Fibroblast of the aortic adventitia (primary cell): ENCODE measurements at places on chromosomes 4 and X. TPM values are rescaled to one million over a fixed set of nuclear protein-coding genes. Genes with fewer than 3 reads are reported as not detected.
A peak's percentile ranks its signal among the peaks of the same experiment; 100 is the strongest.

DNA sequence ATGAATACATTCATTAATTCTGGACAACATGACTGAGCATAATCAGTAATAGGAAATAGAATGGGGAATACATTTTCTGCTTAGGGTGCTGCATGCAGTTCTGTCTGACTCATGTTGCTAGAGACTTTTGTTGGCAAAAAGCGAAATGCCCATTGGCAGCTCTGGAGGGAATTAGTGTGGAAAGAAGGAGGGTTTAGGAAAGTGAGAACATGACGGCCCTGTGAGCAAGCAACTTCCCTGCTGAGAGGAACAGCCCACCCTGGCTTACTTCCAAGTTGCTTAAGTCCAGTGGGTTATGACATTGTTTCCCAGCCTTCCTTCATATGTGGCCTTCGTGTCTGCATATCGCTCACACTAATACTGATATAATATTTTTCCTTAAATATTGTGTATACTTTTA lies 13.8 kb downstream of the MAD2L1 start:
- peak; percentile 96 for DNase-seq

- DNase-seq = no peak
Observed at GRCh38 chr4:25112366-25112994, 47.8 kb downstream of the SEPSECS start.

The SPANXA2 gene
- total RNA-seq = not detected in 2 replicates

GRCh38 chrX:24480400-24480865 lies 15.3 kb downstream of the PDK3 start:
- DNase-seq = no peak

DNA sequence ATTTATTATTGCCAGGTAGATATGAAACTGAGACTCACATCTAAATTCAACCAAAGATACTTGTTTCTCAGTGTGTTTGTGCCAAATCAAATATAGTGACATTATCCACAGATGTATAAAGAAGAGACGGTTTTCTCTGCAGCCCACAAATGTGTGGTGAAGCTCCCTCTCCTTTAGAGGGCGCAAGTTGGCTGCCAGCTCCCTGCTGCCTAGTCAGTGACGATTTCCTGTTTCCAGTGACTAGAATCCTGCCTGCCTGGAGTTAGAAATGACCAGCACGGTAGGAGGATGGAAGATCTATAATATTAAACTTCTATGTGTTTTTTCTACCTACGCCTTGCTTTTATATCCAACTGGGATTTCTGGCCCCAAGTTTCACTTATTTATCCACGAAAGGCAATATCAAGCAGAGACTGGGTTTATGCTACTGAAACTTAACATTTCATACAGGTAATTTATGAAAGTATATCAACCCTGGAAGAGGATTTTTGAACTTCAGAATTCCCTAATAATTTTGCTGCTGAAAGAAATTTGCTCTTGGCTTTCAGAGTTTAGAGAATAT lies 1793.7 kb upstream of the TENM3 start:
- no peak for DNase-seq

DNA sequence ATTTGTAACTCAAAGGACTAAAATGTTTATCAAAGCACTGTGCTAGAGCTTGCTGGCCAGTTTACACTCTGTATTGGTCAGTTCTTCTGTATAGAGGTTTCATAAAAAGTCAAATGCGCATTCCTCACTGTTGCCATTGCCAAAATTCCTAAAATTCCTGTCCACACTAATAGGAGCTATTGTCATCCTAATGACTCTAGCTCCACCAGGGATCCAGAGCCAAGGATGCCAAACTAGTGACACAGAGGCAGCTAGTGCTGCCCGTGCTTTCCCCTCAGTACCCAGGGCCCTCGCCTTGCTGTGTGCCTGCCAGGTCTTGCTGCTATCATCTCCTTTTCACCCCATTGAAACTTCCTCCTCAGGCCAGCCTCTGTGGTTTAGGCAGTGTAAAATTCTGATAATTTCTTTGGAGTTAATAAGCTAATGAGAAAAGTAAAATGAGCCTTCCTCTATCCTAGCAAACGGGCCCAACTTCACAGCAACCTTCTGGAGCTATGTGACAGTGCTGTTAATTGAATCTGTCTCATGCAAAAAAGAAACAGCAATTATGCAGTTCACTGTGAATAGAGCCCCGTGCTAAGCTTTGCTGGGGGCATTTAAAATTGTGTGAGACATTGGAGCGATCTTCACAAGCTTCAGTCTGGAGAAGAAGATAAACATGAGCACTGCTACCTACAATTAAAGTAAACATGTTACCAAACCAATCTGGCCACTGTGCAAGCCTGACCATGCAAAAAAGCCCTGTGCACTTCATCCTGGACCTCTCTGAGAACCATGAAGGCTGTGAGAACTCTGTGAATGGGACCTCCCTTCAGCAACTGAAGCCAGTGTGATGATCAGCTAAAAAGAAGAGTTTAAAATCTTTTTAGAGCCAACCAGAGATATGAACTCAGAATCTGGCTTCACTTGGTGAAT lies 43.1 kb upstream of the FGF2 start:
- peak; percentile 98 for DNase-seq

GRCh38 chr4:3040452-3041191 lies 33.7 kb downstream of the HTT-AS start:
- no peak for DNase-seq
